ENCODE measurements at places on chromosomes 12 and 14.
A peak's percentile ranks its signal among the peaks of the same experiment; 100 is the strongest.

DNA sequence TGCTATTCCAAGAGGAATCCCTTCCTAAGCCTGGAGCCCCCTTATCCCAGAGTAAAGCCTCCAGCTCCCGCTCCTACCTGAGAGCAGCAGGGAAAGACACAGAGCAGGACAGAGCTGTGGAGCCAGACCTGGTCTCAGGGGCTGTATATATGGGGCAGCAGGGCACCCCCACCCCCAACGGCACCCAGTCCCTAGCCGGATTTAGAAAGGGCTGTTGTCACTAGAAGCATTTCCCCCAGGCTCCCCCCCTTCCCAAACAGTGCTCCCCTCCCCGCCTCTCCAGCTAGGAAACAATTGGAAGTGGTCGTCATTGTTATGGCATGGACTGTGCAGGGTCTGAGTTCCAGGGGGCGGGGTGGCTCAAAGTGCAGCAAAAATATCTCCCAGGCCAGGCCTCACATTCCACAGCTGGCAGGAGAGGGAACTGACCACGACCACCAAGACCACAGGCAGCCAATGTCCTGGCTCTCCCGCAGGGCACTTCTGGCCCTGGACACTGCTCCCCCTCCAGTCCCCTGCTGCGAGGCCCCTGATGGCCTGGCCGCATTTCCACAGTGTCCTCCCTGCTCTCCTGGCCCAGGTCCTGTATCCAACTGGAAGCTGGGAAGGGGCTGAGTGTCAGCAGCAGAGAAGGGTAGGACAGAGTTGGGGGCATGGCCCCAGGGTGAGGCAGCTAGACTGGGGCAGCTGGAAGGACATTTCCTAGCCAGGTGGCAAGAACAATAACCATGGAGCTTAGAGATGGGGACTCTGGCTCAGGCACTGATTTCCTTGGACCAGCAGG is at the start of gene MYH7:
MYH7 (minus strand) TSS at position 118 of the 784 bp plus-strand sequence. CDS start 1,928 bp downstream, outside the sequence.
- peaks cover 2% of the 10 kb centered on the region for H3K4me1 ChIP-seq
- H3K27ac ChIP-seq = no peak within 1 kb of the TSS

DNA sequence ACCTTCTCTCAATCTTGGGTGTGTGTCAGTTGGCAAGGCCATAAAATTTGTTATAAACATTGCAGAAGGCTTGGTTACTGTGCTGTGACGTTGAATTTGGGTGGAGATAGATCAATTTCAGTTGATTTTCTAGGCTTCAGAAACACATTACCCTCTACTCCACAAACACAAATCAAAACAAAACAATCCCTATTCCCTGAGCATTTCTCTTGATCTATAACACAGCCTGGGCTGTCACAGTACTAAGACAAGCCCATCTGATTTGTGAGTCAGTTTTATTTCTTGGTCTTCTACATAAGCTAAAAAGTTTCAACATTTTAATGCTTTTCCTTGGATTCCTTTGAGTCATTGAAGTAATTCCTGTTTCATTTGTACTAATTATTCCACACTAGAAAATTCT is 79.8 kb downstream of the PTPN11 start:
- H3K27me3 ChIP-seq = no peaks in the 10 kb centered on the region
- no peak for DNase-seq
- peaks cover 2% of the 10 kb centered on the region for H3K36me3 ChIP-seq
- no peaks in the 10 kb centered on the region for H3K4me1 ChIP-seq
- no peak overlapping the region for H3K4me3 ChIP-seq
- no peak overlapping the region for H3K27ac ChIP-seq

DNA sequence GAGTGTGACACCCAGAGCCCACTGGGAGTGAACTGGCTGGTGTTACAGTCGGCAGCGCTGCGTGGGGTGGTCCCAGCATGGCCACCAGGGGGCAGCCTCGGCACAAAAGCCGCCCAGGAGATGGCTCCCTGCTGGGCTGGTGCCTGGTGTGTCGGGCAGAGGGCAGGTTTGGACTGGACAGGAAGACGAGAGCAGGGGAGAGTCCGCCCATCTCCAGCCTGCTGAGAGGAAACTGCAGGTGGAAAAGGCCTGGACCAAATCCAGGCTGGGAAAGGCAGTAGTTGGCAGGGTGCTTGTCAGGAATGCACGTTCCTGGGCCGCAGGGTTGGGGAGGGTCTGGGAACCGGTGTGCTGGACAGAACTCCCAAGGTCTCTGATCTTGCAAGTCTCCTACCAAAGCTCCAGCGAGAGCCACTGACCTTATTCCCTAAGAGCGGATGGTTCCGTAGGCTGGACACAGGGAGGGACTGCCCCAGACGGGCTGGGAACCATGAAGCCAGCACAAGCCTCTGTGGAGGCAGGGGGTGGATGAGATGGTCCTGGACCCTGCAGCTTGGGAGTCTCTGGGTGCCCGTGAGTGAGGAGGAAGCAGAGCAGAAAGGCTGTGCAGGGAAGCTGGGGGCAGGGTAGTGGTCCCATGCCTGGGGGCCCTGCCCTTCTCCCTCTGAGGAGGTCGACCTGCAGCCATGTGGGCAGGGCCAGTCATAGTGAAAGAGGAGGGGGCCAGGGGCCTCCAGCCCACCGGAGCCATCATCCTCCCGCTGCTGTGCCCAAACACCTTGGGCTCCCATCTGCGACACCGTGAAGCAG is 1.8 kb downstream of the AHNAK2 start:
- H3K27me3 ChIP-seq = peaks cover 16% of the 10 kb centered on the region
- no peak overlapping the region for H3K27ac ChIP-seq
- no peak for DNase-seq
- no peaks in the 10 kb centered on the region for H3K4me1 ChIP-seq

GRCh38 chr14:92692822-92693226 is 55.6 kb downstream of the LGMN start:
- no peak for DNase-seq
- H3K4me3 ChIP-seq = no peak overlapping the region
- H3K27me3 ChIP-seq = peaks cover 2% of the 10 kb centered on the region
- no peak overlapping the region for H3K27ac ChIP-seq

GRCh38 chr14:23557946-23558345 is 1.9 kb downstream of the THTPA start:
- peaks cover 5% of the 10 kb centered on the region for H3K4me1 ChIP-seq
- DNase-seq = no peak
- H3K27ac ChIP-seq = no peak overlapping the region
- H3K27me3 ChIP-seq = no peaks in the 10 kb centered on the region
- no peak overlapping the region for H3K4me3 ChIP-seq

DNA sequence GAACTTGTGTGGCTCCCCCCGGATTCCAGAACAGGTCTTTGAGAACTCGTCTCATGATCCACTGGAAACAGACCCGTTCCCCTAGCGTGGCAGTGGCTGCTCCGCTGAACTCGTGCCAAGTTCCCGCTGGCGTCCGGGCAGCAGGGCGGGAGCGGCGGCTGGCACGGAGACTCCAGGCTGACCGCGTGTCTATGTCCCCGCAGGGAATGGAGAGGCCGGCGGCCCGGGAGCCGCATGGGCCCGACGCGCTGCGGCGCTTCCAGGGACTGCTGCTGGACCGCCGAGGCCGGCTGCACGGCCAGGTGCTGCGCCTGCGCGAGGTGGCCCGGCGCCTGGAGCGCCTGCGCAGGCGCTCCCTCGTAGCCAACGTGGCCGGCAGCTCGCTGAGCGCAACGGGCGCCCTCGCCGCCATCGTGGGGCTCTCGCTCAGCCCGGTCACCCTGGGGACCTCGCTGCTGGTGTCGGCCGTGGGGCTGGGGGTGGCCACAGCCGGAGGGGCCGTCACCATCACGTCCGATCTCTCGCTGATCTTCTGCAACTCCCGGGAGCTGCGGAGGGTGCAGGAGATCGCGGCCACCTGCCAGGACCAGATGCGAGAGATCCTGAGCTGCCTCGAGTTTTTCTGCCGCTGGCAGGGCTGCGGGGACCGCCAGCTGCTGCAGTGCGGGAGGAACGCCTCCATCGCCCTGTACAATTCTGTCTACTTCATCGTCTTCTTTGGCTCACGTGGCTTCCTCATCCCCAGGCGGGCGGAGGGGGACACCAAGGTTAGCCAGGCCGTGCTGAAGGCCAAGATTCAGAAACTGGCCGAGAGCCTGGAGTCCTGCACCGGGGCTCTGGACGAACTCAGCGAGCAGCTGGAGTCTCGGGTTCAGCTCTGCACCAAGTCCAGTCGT is 1.5 kb downstream of the APOLD1 start:
- peak overlapping the region; percentile 36 for H3K4me3 ChIP-seq
- no peaks in the 10 kb centered on the region for H3K36me3 ChIP-seq
- no peak for DNase-seq
- H3K4me1 ChIP-seq = peaks cover 7% of the 10 kb centered on the region

- no peaks in the 10 kb centered on the region for H3K27me3 ChIP-seq
- no peaks in the 10 kb centered on the region for H3K4me1 ChIP-seq
- H3K4me3 ChIP-seq = no peak overlapping the region
- no peak for DNase-seq
- no peak overlapping the region for H3K27ac ChIP-seq
Observed at GRCh38 chr12:12964255-12964654, 12.3 kb upstream of the GPRC5D start.

- H3K27ac ChIP-seq = no peak overlapping the region
- H3K4me3 ChIP-seq = no peak overlapping the region
- no peaks in the 10 kb centered on the region for H3K36me3 ChIP-seq
- DNase-seq = no peak
- H3K4me1 ChIP-seq = no peaks in the 10 kb centered on the region
- no peaks in the 10 kb centered on the region for H3K27me3 ChIP-seq
Observed at GRCh38 chr12:68063900-68064590, 74.8 kb downstream of the IFNG-AS1 start.

DNA sequence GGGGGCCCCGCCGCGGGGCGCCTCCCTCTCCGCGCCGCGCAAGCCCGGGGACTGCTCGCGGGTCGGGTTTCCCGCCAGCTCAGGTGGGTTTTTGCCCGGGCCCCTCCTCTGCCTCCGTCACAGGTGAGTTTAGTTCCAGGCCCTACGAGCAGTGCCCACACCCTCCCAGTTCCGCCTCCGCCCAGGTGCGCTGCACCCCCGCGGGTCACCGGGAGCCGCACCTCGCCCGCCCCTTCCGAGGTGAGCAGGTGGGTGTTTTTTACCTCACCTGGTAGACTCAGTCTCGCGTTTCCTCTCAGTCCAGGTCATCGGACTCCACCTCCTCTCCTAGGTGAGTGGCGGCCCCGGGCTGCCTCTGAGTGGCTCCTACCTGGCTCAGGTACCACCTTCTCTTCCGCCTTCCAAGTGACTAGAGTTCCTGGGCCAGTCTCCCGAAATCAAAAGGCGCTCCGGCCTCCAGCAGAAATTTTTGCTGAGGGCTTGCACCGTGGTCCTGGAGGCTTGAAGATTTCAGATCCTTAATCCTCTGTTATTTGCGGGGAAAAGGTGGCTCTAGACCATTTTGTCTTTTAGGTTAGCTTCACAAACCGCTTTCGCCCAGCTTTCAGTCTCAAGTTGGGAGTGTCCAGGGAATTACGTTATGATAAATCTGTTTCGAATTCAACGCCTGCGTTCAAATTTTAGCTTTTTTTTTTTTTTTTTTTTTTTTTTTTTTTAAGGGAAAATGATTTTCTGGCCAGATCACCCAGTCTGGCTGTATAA is at the start of gene TMEM30B:
TMEM30B (minus strand) TSS at position 153 of the 762 bp plus-strand sequence. CDS start 191 bp downstream, outside the sequence.
- no peaks in the 10 kb centered on the region for H3K4me1 ChIP-seq
- H3K27me3 ChIP-seq = peaks cover 10% of the 10 kb centered on the region
- no peak within 1 kb of the TSS for H3K27ac ChIP-seq
- H3K36me3 ChIP-seq = no peaks in the 10 kb centered on the region
- DNase-seq = peak; percentile 78
- H3K4me3 ChIP-seq = peak within 1 kb of the TSS; percentile 44

Data from iPS DF 6.9 (cell line).